T-helper 2 cell treated with Interferon-gamma antibody and Interleukin-4, amounts not matched to agents 100 ng/mL and 5 ng/mL, for 36 hours (primary cell): ENCODE measurements at places on chromosomes 16 and 17. TPM values are rescaled to one million over a fixed set of nuclear protein-coding genes. Genes with fewer than 3 reads are reported as not detected.

Gene C17orf107
- total RNA-seq: 0.20 and 0.27 TPM in 2 replicates

Gene SEZ6
- total RNA-seq: not detected in 2 replicates

Gene RTN4RL1
- total RNA-seq: 0.61 and 0.64 TPM in 2 replicates

Gene WDR90
- total RNA-seq: 85.1 and 86.7 TPM in 2 replicates

Gene GPR142
- total RNA-seq: not detected in 2 replicates

Gene TMEM256
- total RNA-seq: 54.3 and 56.3 TPM in 2 replicates

Gene SLC13A2
- total RNA-seq: not detected in 2 replicates

Gene PIRT
- not detected in 2 replicates for total RNA-seq

Gene ITGAD
- total RNA-seq: 0.27 TPM in 1 of 2 replicates, not detected in the other

Gene ZNF276
- 75.6 and 79.0 TPM in 2 replicates for total RNA-seq

Gene SDR42E2
- 0.07 TPM in 1 of 2 replicates, not detected in the other for total RNA-seq

Gene GDE1
- 26.5 and 27.5 TPM in 2 replicates for total RNA-seq

Gene LMF1
- total RNA-seq: 19.4 and 21.9 TPM in 2 replicates

Gene OTOP2
- total RNA-seq: not detected in 2 replicates

Gene CHST5
- not detected in 2 replicates for total RNA-seq

Gene DCXR
- total RNA-seq: 118 and 124 TPM in 2 replicates

Gene PRR29
- total RNA-seq: 1.5 and 1.8 TPM in 2 replicates

Gene PRSS8
- total RNA-seq: 0.18 TPM in 1 of 2 replicates, not detected in the other

Gene MPP3
- total RNA-seq: not detected in 2 replicates

Gene EVPLL
- not detected in 2 replicates for total RNA-seq

Gene DPEP2
- 14.8 and 16.8 TPM in 2 replicates for total RNA-seq

Gene GDPD3
- total RNA-seq: 7.7 and 8.7 TPM in 2 replicates

Gene CALCOCO2
- 116 and 129 TPM in 2 replicates for total RNA-seq

Gene ST6GALNAC1
- 1.1 and 2.0 TPM in 2 replicates for total RNA-seq

Gene ACE
- 1.5 and 1.6 TPM in 2 replicates for total RNA-seq

Gene AOC2
- 2.3 and 2.7 TPM in 2 replicates for total RNA-seq

Gene C1QTNF1
- not detected in 2 replicates for total RNA-seq

Gene RPS2
- total RNA-seq: 2,826 and 2,856 TPM in 2 replicates

Gene TIMP2
- 1.5 and 1.6 TPM in 2 replicates for total RNA-seq

Gene TMC8
- total RNA-seq: 365 and 371 TPM in 2 replicates

Gene KRT32
- total RNA-seq: not detected in 2 replicates

Gene SLC7A6OS
- total RNA-seq: 27.4 and 33.4 TPM in 2 replicates

Gene HOXB8
- total RNA-seq: not detected in 2 replicates

Gene KRTAP4-6
- not detected in 2 replicates for total RNA-seq

Gene KCNJ16
- total RNA-seq: not detected in 2 replicates

Gene TBC1D3
- total RNA-seq: not detected in 2 replicates

Gene TCAP
- 1.7 and 1.9 TPM in 2 replicates for total RNA-seq

Gene TMC7
- 0.05 and 0.09 TPM in 2 replicates for total RNA-seq

Gene UTS2R
- 0.16 TPM in 1 of 2 replicates, not detected in the other for total RNA-seq

Gene SOX8
- 0.11 TPM in 1 of 2 replicates, not detected in the other for total RNA-seq

Gene C17orf78
- not detected in 2 replicates for total RNA-seq

Gene TBC1D26
- not detected in 2 replicates for total RNA-seq

Gene NPIPB13
- total RNA-seq: 15.1 and 23.7 TPM in 2 replicates

Gene RDM1
- 7.2 and 7.5 TPM in 2 replicates for total RNA-seq

Gene TBC1D3H
- not detected in 2 replicates for total RNA-seq

Gene TSPAN10
- 0.39 and 0.61 TPM in 2 replicates for total RNA-seq

Gene KRT222
- not detected in 2 replicates for total RNA-seq

Gene CCP110
- 35.0 and 39.6 TPM in 2 replicates for total RNA-seq

Gene ADGRG3
- not detected in 2 replicates for total RNA-seq

Gene ADAT1
- total RNA-seq: 45.1 and 47.8 TPM in 2 replicates

Gene TOM1L1
- 0.16 and 0.68 TPM in 2 replicates for total RNA-seq

Gene CACNG5
- total RNA-seq: not detected in 2 replicates
